ENCODE measurements at places on chromosomes 5 and 9.

DNA sequence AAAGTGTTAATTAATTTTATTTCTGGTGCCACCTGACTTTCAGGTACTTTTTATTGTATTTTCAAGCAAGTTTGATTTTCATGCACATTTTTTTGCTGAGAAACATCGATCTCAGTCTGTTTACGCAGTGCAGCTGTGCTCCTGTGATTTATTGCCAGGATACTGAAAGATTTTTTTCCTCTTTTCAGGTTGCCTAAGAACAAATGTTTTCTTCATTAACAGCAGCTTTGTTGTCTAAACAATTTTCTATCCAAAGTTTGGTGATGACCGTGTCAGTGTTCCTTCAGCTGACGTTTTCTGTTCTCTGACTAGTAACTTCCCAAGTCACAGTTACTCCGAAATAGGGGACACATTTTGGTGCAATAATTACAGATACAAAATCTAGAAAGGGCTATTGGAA lies 78.1 kb downstream of the VCAN start:
- DNase-seq = no peak

DNA sequence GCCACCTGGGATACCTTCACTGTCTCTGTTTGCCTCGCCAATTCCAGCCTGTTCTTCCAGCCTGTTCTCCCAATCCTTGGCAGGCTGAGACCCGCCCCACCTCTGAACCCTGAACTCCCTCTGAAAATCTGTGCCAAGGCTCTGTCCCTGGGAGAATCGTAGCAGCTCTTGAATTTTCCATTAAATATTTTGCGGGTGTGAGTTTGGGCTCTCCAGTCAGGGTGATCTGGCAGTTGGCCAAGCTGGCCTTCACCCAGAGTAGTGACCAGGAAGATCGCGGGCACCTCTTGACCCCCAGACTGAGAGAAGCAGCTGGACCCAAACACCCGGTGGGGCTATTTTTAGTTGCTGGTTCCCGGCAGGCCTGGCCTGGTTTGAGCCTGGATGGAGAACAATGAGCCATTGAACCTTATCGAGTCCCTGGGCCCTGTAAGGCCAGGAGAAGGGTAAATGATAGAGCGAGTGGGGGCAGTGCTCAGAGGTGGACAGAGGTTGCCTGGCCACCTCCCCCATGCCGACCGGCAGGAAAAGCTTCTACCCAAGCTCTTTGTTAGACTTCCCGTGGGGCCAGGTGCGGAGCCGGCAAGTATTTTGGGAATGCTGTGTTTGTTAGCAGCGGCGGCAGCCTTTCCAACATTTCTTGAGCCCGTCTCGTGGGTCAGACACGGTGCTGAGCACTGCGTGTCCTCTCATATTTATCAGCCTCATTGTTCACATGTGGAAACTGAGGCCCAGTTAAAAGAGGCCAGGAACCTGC lies 146.2 kb downstream of the RGS3 start:
- no peak for DNase-seq

DNA sequence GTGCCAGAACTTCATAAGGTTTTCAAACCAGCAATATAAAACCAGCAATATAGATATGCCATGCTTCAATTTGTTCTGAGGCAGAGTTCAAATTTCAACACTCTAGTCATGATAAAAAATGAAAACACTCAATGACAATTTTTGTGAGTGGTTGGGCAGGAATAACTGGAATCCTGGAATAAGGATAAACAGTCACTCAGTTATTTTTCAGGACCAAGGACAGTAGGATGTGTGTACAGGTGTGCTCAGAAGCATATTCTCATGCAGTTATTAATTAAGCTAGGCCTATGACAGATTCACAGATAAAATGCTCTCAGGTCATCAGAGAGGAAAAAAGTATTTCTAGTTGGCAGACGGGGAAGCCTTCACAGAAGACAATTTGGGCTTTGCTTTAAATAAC lies 117.3 kb upstream of the PPP2R2B start:
- DNase-seq = no peak

- DNase-seq = no peak
Observed at GRCh38 chr5:32449262-32449661, 4.7 kb upstream of the ZFR start.

DNA sequence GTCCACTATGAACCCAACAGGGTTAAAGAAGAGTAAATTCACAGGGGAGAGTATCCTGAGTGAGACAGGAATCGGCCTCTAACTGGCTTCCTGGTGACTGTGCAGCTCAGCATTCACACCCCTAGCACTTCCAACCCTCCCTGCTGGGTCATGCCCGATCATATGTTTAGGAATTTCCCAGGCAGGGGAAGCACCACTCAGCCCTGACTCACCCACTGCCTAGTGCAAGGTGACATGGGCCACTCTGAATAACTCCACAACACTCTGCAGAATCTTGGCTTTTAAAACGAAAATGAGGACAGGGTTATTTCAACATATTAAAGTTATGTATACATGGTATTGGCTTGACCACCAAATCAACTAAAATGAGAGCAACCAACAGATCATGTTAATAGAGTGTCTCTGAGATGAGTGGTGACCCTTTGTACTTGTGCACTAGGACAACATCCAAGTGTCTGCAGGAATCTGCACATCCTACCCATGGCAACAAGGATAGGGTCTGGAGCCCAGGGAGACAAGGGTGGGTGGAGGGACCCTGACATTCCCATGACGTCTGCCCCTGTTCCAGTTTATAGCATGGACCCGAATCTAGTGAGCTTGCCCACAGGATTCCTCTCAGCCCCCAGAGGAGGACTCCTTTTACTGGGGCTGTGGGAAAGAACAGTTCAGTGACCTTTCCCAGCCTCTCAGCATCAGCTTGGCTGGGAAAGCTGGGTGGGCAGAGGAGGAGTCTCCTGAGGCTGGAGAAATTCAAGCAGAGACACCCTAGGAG lies 485.8 kb downstream of the SEMA5A start:
- no peak for DNase-seq

- DNase-seq = no peak
Observed at GRCh38 chr9:110650991-110651411, 17.6 kb upstream of the MUSK start.

GRCh38 chr9:16484744-16485143 lies 385.7 kb downstream of the BNC2 start:
- no peak for DNase-seq

GRCh38 chr9:100856238-100856637 lies 172.3 kb upstream of the PLPPR1 start:
- DNase-seq = no peak

DNA sequence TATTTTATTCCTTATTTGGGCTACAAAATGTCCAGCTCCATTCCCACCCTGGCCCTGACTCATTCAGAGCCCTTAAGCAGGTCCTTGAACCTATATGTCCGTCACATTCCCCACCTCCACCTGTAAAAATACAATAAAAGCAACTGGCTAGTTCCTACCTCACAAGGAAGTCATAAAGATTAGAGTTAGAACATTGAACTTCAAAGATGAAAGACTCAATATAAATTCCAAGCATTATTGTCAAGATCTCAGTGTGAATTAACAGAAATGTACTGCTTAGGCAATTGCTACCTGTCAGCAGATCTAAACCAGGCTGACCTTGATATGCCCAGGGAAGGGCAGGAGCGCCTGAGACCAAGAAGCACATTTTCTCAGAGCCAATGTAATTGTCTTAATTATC lies 221.8 kb downstream of the ENC1 start:
- no peak for DNase-seq

DNA sequence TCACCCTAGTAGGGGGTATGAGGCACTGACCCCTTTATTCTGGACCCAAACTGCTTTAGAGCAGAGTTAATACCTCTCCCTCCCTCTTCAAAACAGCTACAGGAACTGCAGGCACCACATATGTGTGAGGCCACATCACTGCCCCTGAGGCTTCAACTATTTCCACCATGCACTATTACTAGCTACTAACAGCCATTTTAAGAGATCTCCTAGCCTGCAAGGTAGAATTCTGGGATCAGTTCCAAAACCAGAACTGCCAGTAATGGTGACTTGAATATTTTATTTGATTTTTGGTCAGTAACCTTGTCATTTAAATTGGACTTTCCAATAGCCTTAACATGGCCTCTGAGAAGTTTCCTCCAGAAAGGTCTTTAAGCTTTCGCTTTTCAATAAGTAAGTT lies 55.3 kb upstream of the FSD1L start:
- no peak for DNase-seq

- DNase-seq = no peak
Observed at GRCh38 chr5:55338092-55338613, 30.4 kb downstream of the MTREX start.

DNA sequence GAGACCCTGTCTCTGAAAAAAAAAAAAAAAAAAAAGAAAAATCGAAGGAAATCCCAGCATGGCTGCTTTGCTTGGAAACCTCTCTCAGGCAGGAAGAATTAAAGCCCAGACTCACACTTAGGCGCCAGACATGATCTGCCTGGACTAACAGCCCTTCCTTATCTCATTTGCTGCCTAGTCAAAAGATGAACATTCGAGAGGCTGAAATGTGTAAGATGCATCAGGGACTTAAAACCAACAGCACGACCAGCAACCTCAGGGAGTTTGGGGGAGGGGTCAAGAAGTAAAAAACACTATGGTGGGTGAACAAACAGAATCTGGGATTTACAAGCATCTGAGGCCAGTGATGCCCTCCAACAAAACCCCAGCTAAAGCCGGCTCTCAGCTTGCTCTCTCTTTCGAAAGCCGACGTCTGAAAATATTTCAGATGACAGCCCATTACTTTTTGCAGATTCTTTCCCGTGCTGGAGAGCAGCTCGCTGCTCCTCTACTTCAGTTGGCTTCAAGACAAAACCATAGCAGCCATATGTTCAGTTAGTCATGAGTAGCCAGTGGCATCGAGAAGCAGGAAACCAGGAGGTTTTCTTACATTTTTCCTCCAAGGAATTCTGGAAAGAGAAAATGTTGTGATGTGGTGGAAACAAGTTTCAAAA lies 249.9 kb downstream of the MARCHF11 start:
- no peak for DNase-seq

GRCh38 chr5:68223904-68224303 lies 8.3 kb downstream of the PIK3R1 start:
- no peak for DNase-seq

DNA sequence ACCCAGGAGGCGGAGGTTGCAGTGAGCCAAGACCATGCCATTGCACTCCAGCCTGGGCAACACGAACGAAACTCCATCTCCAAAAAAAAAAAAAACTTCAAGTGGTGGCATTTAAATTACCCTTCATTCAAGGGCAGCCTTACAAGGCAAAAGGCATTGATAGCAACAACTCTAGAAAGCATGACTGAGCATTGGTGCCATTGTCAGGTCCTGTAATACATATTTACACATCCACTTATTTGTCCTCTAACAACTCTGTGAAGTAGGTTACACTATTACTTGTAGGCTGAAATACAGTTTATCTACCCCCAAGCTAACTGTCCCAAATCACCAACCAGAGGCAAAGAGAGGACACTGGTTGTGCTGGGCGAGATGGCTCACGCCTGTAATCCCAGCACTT lies 52.7 kb upstream of the LARP1 start:
- no peak for DNase-seq

DNA sequence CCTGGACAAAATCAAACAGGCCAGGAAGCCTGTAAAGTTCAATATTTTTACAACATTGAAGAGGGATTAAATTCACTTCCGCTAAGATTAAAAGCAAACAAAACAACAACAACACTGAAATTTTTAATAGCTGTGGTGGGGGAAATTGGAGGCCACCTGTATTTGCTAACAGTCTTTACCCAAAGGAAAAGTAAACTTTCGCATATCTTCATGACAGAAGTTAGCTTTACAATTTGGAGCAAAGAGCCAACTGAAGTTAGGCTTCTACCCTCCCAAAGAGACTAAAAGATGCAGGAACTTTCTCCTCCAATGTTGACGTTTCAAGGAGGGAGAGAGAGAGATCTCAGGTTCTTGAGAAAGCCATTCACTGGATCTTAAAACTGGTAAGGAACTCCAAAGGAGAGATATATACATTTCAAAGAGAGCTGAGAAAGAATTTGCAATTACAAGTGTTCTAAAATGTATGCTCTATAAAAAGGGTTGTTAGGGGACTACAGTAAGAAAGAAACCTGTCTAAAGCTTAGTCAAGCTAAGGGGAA lies 349.2 kb upstream of the CDH9 start:
- DNase-seq = no peak

DNA sequence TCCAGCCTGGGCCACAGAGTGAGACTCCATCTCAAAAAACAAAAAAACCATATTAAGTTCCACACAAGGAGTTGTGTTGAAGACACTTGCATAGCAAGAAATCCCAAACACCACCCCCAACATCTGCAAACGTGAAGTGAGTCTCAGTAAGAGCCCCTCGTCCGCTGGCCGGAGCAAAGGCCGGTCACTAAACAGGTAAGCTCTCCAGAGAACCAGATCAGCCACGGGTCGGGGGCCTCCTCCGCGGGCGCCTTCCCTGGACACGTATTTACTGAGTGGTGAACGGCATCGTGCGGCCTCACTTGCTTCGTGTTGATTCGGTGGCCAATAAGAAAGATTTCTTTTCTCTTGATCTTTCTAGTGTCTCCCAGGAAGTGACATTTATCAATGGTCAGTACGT lies 93.6 kb downstream of the MRPL36 start:
- no peak for DNase-seq

DNA sequence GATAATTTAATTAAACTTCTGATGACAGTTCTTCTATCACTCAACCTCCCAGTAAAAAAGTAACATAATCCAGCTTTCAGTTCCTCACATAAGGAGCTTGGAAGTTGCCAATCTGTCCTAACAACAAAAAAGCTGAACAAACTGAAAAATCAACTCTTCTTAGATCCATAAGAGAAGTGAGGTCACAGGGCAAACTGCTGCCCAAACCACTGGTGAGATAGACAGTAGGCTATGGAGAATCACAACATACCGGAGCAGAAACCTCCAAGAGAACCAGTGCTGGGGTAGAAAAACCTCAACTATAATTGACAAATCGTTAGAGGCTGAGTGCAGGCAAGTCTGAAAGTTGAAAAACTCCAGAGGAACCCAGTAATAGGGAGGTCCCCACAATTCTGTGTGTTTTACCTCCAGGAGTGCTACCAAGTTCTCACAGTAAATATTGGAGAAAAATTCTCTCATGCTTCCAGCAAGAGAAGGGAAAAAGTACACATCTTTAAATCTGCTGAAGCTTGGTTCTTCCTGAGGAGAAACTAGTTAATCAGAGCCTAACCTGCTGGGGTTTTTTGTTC lies 300.0 kb downstream of the PDE4D start:
- no peak for DNase-seq

- DNase-seq = no peak
Observed at GRCh38 chr9:134283111-134283515, 43.1 kb upstream of the RXRA start.

- no peak for DNase-seq
Observed at GRCh38 chr5:178627259-178627598, 379 bp upstream of the CLK4 start.

Measured in activated T-helper 1 cell treated with Interleukin-2 at 50 U/mL for 16 hours (primary cell).